ENCODE measurements at places on chromosomes 13 and 19.

- DNase-seq = peak; percentile 51
Observed at GRCh38 chr13:110716247-110716515, 2.7 kb downstream of the ING1 start.

DNA sequence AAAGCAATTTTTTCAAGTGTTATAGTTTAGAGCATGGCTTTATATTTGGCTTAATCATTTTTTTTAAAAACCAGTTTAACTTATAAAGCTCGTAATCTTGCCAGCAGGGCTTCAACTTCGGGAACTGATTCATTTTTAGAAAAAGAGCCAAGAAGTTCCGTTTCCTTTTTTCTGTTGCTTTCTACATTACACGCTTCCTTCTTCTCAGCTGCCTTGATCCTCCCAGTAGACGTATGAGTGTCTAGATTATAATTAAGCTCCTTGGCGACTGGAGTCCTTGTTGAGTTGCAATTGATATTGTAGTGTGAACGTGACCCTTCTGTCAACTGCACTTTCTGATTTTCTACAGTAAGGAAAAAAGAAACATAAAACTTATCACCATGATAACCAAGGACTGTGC, 497.2 kb downstream of the DIAPH3 start:
- DNase-seq = peak; percentile 70

GRCh38 chr13:20159646-20160305, 1.1 kb downstream of the GJA3 start:
- no peak for DNase-seq

DNA sequence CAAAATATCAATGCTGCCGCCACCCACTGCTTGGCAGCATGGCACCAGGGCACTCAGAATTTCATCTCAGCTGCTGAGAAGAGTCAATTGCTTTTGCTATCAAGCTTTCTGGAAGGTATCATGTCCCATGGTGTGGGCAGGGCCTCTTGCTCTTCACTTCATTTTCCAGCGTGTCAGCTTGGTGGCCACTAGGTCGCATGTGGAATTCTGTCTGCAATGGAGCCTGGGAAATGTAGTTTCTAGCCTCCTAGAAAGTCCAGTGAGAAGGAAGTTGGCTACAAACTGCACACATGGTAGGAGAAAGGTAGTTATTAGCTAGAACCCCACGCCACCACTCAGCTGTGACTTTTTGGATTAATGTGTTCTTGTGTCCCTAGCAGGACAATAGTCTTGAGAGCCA, 105.3 kb downstream of the MYO16 start:
- no peak for DNase-seq

DNA sequence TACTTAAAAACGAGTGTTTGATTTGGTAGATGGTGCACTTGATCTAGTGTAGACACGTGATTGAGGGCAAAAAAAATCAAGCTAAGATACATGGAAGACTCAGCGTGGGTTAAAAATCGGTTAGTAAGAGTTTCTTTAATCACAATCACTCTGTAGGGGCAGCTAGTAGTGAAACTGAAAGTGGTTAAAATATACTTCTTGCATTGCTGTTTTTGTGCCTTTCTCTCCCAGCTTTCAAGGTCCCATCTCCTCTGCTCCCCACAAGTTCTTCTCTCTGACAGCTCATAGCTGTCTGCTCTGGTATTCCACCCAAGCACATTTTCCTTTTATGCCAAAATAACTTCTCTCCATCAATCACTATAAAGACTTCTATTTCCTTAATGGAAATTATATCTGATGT, 1089.7 kb downstream of the EFNB2 start:
- no peak for DNase-seq

DNA sequence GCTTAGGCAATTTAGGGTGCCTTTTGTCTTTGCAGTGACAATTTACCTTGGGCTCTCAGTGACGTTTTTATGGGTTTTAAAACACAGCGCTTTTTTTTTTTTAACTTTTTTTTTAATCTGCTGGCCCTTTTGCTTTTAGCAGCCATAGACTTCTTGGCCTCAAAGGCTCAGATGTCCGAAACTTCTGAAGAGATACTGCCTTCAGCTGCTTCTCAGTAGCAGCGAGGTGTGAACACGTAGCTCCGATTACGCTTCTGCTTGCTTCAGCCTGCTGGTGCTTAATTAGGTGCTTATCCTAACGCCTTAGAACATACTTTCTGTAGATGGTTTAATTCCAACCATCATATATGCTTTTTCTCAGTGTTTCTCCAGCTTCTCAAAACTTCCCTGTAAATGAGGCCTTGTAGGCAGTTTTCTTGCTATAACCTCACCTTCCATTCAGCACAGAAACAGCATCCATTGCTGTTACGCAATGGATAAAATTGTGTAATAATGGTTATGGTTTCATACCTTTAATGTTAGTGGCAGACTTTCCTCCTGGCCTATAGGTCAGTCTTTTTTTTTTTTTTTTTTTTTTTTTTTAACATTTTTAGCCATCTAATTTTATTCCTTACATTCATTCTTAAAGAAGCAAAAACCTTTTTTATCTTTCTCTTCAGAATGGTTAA, 723.9 kb downstream of the GPC5 start:
- no peak for DNase-seq

DNA sequence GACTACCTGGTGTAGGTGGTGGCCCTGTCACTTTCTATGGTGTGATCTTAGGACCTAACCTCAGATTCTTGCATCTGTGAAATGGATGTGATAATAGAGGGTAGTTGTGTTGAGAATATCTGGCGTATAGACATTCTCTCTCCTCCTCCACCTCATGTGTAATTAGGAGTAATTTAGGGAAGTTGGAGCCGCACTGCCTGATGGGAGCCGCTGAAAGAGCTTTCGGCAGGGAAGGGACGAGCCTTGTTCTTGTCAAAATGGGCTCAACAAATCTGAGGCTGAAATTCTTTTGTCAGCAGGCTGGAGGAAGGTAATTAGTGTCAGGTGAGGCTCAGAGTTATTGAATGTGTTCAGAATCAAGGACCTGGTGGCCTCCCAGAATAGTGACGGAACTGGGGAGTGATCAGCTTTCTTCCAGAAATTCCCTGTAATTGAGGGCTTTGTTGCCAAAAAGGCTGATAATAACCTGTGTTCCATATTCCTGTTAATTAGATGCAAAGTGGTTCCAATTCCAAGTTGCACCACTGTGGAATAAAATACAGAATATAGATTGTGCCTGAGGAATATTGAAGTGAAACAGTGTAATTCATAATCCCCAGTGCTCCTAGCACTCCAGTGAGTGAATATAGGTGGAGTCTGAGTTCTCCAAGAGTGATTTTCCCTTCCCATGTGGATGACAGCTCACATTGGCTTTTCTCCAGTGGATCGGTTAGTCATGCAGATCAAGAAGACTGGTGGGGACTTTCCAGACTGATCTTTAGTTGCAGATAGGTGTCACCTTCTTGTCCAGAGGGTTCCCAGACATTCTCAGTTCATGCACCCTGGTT, 47.5 kb downstream of the SPATA13 start:
- DNase-seq = no peak

DNA sequence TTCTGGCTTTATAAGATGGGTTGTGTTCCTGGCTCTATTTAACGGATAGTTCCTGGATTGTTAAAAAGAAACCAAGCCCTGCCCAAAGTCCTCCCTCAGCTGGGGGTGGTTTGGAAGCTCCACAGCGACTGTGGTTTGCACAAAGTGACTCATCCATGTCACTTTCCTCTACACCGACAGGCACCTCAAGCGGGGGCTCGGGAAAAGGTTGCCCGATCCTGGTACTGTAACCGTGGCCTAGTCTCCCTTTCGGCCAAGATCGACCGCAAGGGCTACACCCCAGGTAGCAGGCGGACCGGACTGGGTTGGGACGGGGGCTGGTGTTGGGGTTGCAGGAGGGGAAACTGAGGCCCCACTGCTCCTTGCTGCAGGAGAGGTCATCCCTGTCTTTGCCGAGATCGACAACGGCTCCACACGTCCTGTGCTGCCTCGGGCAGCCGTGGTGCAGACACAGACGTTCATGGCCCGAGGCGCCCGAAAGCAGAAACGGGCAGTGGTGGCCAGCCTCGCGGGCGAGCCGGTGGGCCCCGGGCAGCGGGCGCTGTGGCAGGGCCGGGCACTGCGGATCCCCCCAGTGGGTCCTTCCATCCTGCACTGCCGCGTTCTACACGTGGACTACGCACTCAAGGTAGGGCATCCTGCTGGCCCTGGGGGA, 1.6 kb downstream of the ARRDC2 start:
- DNase-seq = peak; percentile 74

- DNase-seq = no peak
Observed at GRCh38 chr19:49639401-49640112, 386 bp downstream of the RRAS start.

GRCh38 chr19:39200803-39201115, 3.3 kb downstream of the SYCN start:
- no peak for DNase-seq

DNA sequence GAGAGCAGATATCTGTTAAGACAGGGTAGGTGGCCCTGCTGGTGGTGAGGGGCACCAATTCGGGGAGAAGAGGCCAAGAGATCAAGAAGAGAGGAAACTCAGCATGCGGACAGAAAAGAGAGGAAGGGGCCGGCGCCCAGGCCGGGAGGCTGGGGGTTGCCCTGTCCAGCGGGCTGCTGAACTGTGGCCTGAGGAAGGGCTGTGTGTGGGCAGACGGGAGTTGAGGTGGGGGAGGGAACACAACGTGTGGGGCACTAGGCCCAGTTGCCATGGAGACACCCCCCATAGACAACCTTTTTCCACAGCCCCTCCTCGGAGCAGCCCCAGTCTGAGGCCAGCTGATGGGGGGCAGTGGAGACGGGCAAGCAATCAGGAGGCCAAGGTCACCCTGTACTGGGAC, 2.5 kb upstream of the CACNG8 start:
- no peak for DNase-seq

- peak; percentile 79 for DNase-seq
Observed at GRCh38 chr19:4768934-4769777, 22.4 kb upstream of the FEM1A start.

GRCh38 chr13:112194167-112194530, 127.2 kb downstream of the SOX1 start:
- DNase-seq = no peak

- DNase-seq = peak; percentile 48
Observed at GRCh38 chr13:36858290-36858689, 39.3 kb downstream of the RFXAP start.

DNA sequence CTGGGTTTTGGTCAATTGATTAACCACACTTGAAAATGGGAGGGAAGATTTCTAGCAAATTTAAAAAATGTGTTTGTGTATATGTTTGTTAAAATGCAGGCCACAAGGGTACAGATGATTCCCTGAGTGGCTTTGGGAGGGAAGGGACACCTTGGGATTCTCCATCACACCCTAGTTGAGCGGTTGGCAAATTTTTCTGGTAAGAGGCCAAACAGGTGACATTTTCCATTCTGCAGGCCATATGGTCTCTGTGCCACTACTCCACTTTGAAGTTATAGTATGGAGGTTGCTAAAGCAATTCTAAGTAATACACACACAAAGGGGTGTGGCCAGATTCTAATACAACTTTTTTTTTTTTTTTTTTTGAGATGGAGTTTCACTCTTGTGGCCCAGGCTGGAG, 12.9 kb upstream of the MED26 start:
- DNase-seq = no peak

- DNase-seq = no peak
Observed at GRCh38 chr13:113187883-113188665, 20.4 kb downstream of the PCID2 start.

DNA sequence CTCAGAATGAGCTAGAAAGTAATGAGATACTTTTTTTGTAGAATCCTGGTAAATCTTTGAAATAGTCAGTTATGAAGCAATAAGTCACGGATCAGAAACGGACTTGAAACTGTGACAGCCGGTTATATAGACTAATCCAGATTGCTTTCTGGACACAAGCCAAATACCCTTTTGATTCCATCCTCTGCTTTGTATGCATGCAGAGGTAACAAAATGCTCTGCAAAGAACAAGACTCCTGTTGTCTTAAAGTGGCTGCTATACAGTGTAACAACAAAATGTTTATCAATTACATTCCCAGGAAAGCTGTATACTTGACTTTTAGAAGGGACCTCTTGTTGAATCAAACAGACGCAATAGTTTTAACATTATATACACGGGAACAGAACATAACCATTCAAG, 66.5 kb upstream of the STARD13 start:
- DNase-seq = peak; percentile 59

GRCh38 chr13:113584870-113585671, 518 bp downstream of the TFDP1 start:
- no peak for DNase-seq

DNA sequence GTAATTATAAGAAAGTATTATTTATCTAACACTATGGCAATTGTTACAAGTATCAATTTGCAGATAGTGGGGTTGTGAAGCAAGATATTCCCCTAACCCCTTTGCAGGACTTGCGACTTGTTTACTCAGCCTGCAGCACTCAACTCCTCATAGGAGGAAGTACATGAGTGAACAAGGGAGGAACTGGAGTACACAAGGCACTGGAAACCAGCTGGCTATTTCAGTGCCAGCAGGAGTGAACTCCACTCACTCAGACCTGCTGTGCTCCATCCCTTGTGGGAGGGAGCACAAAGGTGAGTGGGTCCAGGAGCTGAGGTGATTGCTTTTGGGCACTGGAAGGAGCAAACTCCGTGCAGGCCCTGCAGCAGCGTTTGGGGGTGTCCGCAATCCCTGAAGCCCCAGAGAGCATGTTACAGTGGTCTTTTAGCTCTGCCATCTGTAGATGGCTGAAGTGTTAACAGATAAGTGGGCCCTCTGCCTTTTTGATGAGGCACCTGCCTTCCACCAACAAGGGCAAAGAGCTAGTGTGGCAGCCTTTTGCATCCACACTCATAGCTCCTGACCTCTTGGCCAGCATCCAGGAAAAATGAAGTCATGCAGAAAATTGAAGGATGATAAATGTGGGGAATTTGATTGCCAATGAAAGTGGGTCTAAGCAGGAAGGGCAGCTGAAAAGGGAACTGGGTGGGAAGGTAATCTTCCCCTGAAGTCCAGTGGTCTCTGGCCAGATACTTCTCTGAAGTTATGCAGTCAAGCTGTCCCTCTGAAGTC, 802.2 kb upstream of the MIR17HG start:
- DNase-seq = no peak

DNA sequence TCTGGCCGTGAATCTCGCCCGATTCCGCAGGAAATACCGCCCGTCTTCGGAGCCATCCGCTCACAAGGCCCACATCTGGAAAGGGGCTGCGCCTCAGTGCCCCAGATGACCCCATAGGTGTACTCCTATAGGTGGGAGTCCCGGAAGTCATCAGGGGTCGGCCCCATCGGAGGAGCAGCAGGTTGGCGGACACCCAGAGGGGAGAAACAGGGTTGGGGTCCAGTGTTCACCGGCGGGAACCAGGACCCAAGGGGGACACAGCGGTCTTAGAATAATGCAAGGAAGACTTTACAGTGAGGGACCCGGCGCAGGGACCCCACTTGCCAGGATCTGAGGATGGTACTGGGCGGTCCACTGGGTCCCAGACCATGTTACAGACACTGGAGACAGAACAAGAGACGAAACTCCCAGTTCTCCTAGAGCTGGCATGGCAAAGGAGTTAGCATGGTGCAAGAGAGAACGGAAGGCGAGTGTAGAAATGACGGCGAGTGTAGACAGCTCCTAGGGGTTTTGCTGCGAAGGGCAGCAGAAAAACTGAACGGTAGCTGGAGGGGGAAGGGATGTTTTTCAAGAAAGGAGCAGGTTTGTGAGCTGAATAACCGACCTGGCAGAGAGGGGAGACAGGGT, 4.2 kb upstream of the RGL3 start:
- DNase-seq = no peak

GRCh38 chr13:99523838-99524237, 22.6 kb downstream of the TM9SF2 start:
- DNase-seq = no peak
